ENCODE measurements at places on chromosomes 6 and 20. TPM values are rescaled to one million over a fixed set of nuclear protein-coding genes. Genes with fewer than 3 reads are reported as not detected.

DNA sequence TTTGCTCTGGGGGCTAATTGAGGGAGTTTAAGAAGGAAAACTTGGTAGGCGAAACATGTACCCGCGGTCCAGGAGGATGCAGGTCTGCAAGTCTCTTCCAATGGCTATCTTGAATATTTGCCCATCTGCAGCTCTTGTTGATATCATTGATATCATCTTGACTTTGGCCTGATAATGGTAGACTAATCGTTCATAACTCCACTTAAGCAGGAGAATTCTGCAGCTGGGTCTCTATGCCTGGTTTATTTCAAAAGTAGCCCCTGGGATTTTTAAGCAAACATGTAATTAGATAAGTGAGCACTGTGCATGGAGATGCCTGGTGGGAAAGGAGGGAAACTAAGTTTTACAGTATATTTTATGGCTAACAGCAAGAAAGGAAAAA is 52.7 kb downstream of the ADGB start:
- no peak for DNase-seq

DNA sequence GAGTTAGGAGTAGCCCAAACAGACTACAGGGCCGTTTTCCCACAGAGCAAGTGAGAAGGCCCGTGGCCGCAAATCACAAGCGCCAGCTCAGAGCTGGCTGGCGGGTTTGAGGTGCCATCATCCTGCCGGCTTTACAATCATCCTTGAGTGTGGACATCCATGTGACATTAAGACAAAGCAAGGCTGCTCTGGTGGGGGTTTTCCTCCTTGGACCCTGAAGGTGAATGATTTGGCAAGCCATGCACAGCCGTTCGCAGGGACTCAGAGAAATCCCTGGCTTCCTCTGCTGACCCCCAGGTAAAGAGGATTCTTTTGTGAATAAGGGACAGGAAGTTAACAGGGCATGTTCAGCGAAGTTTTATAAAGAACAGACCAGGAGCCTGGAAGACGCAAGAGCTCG is 137.2 kb downstream of the AGPAT4 start:
- no peak for DNase-seq

DNA sequence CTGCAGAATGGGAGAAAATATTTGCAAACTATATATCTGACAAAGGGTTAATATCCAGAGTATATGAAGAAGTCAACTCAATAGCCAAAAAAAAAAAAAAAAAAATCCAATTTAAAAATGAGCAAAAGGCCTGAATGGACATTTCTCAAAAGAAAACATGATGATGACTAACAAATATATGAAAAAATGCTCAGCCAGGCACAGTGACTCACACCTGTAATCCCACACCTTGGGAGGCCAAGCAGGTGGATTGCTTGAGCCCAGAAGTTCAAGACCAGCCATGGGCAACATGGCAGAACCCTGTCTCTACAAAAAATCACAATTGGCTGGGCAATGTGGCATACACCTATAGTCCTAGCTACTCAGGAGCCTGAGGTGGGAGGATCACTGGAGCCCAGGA is 2.1 kb upstream of the ECHDC1 start:
- no peak for DNase-seq

DNA sequence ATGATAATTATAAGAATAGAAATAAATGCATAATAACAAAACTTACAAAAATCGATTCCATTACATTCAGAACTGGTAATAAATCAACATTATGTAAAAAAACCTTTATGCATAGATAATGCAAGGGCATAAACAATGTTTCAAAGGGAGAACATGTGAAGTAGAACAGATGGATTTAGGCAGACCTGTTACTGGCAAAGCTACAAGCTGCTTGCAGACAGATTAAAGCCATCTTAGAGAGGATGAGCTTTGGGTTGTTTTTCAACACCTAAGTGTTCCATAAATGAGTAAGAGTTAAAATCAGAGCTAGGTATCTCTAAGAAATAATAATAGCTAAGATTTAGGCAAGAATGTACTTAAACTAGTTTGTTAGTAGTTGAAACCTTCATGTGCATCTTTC is 37.2 kb downstream of the SNAP25 start:
- DNase-seq = no peak

DNA sequence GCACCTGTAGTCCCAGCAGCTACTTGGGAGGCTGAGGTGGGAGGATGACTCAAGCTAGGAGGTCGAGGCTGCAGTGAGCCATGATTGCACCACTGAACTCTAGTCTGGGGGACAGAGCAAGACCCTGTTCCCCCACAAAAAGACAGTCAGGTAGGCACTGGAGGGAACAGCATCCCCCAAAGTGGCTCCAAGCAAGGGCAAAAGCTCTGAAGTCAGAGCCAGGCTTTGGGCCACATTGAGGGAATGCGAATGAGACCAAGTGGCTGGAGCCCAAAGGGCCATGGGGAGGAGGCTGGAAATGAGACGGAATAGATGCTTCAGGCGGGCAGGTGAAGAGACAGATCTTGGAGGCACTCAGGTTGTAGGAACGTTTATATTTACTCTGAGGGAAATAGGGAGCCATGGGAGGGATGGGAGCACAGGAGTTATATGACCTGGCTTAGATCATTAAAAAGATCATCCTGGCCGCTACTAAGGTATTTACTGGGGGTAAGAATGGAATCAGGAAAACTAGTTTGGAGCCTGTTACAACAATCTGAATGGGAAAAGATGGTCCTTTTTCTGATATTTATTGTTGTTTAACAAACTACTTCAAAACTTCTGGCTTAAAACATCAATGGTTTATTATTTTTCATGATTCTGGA is 229.6 kb upstream of the ZNF217 start:
- DNase-seq = no peak

- peak; percentile 74 for DNase-seq
Measured at GRCh38 chr6:130307752-130308361, 58.0 kb upstream of the TMEM200A start.

MATN4 gene
- not detected for total RNA-seq

- DNase-seq = no peak
Measured at GRCh38 chr6:35441642-35442041, 10.5 kb upstream of the FANCE start.

GRCh38 chr20:11204926-11205768 is 531.3 kb upstream of the JAG1 start:
- DNase-seq = peak; percentile 79
